Suppressor macrophage treated with lipopolysaccharide for 4 hours (primary cell): ENCODE measurements at places on chromosomes 16 and 17.
A peak's percentile ranks its signal among the peaks of the same experiment; 100 is the strongest.

GRCh38 chr16:76574651-76575050 is 297.4 kb downstream of the CNTNAP4 start:
- DNase-seq, result no peak

GRCh38 chr17:48854774-48855476 is 24.1 kb downstream of the CALCOCO2 start:
- no peak for DNase-seq

- no peak for DNase-seq
Measured at GRCh38 chr16:18013863-18014262, 322.7 kb downstream of the NPIPA8 start.

GRCh38 chr16:2784358-2785100 is 2.8 kb downstream of the PRSS33 start:
- no peak for DNase-seq

- DNase-seq, result peak; percentile 6
Measured at GRCh38 chr16:59899940-59900339, 1165.8 kb upstream of the GOT2 start.

DNA sequence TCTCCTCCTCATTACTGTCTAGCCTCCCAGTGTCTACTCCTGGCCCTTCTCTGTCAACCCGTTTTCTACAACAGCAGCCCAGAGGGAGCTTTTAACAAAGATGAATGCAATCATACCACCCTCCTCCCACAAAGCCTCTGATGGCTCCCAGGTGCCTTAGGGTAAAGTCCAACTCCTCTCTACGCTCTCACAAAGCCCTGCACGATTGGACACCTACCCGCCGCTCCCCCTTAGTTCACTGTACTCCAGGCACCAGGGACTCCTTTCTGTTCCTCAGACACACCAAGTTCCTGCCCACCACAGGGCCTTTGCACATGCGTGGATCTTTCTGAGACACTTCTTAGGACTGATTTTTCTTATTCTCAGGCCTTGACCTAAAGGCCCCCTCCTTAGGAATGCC is 17.4 kb downstream of the CCDC102A start:
- no peak for DNase-seq

DNA sequence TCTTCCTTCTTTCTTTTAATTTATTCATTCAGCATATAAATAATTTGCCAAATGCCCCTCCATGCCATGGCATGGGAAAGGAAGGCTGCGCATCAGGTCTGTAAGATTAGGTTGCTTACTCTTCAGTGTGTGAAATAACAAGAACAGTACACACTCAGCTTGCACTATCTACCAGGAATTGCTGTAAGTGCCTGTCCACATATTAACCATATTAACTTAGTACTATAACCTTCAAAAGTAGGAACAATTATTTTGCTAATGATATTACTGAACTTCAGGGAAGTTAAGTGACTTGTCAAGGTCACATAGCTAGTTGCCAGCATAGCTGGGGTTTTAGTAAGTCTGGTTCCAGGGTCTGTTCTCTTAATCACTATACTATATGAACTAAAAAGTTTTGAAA is 89.2 kb upstream of the PMFBP1 start:
- no peak for DNase-seq

- no peak for DNase-seq
Measured at GRCh38 chr17:67557052-67557845, 160.5 kb upstream of the NOL11 start.

DNA sequence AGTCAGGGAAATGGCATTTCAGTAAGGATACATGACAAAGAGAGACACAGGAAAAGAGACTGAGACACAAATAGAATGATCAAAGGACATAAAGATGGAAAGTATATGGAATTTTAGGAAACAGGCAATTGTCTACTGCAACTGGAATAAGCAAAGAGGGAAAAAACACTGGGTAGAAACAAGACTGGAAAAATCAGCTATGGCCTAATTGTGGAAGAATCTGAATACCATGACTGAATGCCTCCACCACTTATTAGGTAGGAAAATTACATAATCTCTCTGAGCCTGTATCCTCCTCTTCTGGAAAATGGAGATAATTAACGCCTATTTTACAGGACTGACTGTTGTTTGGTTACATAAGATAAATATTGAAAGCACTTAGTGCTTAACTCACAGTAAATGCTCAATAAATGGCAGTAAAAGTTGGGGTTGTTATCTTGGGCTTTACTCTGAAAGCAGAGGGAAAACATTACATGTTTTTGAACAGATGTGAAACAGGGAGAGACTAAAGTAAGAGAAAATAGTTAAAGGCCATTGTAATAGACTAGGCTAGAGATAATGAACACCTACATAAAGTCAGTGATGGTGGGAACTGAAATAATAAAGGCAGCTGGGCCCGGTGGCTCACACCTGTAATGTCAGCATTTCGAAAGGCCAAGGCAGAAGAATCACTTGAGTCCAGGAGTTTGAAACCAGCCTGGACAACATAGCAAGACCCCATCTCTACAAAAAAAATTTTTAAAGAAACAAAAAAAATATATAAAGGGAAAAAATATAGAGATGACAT is 63.5 kb upstream of the C17orf78 start:
- no peak for DNase-seq

DNA sequence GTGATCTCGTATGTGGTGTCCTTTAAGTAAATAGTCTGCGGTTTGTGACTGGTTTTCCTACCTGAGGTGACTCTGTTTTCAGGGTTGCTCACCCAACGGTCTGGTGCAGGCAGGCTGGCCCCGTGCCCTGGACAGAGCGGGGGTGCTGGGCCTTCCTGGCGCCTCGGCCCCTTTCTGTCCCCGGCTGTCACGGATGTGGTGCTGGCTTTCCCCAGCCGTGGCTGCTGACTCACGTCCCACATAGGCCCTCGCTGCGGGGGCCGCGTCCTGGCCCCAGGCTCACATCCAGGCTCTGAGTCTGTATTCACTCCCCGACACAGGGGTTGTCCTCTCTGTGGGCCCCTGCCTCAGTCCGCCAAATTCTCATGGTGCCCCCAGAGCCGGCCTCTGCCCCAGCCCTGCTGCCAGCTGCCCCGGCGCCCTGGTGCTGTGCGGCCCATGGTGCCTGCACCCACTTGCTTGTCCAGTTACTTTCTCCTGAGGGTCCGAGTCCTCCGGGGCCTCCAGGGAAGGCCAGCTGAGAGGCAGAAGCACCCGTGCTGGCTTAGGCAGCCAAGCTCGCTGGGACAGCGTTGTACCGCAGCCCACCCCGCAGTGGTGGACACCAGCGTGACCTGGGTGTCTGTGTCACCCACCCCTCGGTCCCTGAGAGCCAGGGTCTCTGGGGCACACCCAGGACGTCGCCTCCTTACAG is 5.9 kb downstream of the CHMP6 start:
- DNase-seq, result no peak

GRCh38 chr17:5571281-5571680 is 13.0 kb downstream of the NLRP1 start:
- DNase-seq, result no peak

DNA sequence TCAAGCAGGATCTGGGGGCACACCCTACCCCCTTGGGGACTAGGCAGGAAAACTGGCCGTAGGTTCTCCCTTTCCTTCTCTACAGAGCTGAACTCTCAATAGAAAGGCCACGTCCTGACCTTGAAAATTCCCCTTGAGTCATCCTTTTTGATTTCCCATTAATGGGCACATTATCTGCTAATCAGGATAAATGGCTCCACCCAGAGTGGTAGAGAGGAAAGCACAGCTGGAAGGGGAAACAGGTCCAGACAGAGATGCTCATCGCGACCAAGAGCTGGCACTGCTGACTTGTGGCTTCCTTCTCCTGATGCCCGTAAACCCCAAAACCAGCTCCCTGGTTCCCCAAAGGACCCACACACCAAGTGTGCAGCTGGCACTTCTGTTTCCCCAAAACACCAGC is 206.5 kb upstream of the CDH5 start:
- DNase-seq, result peak; percentile 11

GRCh38 chr16:19967963-19968362 is 83.3 kb upstream of the GPRC5B start:
- no peak for DNase-seq

GRCh38 chr17:79203016-79203415 is 128.4 kb downstream of the ENGASE start:
- no peak for DNase-seq
